ENCODE measurements at places on chromosomes 3 and 15.
A peak's percentile ranks its signal among the peaks of the same experiment; 100 is the strongest.

GRCh38 chr3:58271901-58272501, 34.0 kb upstream of the RPP14 start:
- peak; percentile 7 for DNase-seq

DNA sequence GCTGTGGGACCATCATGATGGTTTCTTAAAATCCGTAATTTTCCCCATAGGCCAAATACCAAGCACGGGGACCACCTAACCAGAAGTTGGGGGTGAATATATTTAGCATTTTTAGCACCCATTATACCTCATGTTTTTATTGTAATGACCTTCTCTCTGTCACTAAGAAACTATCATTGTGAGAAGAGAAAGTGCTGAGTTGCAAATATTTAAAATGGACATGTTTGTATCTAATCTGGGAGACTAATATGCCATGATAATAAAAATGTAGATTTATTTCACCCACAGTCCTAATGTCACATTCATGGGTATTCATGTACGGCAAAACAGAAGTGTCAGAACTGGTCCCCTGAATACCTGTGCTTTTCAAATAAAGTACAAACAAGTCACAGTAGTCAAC, 398.9 kb upstream of the NR2F2 start:
- no peak for DNase-seq

DNA sequence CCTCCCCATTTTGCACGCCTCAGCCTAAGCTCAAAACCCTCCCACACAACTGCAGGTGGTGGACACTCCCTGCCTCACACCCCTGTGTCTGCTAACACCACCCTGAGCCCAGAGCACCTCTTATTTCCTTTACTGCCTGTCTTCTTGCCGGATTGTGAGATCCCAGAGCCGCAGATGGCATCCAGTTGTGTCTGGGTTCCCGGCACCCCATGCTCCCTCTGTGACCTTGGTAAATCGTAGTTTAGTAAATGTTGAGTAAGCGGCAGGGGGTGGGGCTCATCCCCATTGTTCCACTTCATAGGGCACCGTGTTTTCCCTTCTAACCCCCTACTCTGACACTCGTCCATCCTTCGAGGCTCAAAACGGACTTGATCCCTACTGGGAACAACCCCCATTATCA, 14.9 kb downstream of the SPINT1 start:
- DNase-seq: no peak

DNA sequence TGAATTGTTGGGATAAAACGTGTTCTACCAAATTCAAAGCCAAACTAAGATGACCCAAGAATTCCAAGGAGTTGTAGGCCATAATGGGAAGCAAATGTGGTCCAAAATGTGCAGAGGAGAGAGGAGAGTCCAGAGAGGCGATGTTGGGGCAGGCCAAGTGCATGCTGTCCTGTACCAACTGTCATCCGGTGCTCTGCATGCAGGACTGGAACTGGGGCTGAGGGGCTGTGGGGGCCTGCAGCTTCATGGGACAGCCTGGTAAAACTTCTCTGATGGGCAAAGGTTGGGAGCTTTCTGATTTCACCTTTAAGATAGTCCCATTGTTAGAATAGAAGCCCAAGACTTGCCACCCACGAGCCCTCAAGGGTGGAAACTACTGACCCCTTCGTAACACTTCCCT, 831.4 kb downstream of the AGBL1 start:
- DNase-seq: no peak

All from SIG-M5 (cell line).